ENCODE measurements at places on chromosomes 16 and 17.

DNA sequence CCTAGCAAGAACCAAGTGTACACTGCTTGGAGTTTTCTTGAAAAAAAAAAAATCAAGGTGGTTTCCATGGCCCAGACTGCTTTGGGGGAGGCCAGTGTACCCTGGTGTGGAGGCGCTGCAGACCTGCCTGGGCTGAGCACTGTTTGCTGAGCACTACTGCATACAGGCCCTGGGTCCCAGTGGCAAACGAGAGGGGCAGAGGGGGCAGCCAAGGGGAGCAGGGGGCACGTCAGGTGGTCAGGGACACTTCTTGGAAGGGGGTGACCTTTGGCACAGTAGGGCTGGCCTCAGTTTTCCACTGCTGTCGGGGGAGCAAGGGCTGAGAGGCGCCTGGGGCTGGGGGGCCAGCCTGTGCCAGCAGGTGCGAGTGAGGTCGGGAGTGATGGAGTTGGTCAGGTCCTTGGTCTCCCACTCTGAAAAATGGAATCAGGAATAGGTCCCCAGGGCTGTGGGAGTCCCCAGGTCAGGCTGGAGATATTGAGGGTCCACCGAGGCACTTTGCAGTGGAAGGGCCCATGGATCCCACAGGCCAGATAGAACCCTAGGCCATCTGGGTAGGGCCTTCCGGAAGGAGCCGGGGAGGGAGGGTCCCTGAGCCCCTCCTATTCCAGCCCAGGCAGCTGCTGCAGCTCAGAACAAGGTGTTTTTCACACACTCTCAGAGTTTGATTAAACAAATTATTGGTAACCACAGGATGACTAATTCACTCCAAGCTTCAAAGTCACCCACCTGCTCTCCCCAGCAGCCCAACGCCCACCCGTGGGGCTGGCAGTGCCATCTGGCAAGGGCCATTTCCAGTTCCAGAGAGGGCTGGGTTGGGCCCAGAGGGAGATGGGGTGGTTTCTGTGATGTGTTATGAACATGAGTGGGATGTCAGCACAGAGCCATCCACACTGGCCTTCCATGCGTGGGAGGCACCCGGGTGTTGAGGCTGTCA lies 3.5 kb downstream of the ZFPM1 start:
- no peak for DNase-seq

GRCh38 chr17:76982408-76983074 lies 114.3 kb downstream of the MGAT5B start:
- no peak for DNase-seq

- no peak for DNase-seq
Measured at GRCh38 chr17:67420994-67421393, 43.9 kb downstream of the PITPNC1 start.

- DNase-seq, result no peak
Measured at GRCh38 chr17:80485846-80486245, 9.4 kb upstream of the NPTX1 start.

DNA sequence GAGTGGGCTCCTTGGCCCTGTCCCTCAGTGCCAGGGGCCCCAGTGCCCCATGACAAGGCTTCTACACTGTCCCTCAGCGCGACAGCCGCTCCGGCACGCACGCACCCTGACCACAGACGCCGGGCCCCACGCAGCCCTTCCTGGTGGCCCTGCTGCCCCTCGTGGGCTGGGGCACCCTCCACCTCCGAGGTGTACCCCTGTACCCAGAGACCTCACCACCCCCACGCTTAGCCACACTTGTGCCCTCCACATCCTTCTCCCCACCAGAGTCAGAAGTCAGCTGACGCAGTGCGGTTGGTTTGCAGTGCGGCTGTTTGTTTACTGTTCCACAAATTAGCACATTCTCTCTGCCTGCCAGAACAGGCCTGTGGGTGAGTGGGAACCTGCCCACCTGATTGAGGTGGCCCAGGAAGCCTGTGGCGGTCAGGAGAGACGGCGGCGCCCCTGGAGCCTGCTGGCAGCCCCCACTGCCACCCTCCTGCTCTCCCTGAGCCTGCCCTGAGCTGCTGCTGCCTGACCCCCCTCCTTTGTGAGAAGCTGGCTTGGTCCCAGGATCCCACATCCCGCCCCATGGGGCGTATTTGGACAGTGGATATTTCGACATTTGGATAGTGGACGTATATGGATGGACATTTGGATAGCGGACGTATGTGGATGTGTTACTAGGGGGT lies 38.0 kb upstream of the CDH15 start:
- DNase-seq, result no peak

- DNase-seq, result no peak
Measured at GRCh38 chr16:30533146-30533522, 1.5 kb downstream of the ZNF747 start.

GRCh38 chr16:819336-820043 lies 19.0 kb upstream of the GNG13 start:
- DNase-seq, result no peak

- no peak for DNase-seq
Measured at GRCh38 chr17:8735336-8735939, 9.2 kb downstream of the CCDC42 start.

DNA sequence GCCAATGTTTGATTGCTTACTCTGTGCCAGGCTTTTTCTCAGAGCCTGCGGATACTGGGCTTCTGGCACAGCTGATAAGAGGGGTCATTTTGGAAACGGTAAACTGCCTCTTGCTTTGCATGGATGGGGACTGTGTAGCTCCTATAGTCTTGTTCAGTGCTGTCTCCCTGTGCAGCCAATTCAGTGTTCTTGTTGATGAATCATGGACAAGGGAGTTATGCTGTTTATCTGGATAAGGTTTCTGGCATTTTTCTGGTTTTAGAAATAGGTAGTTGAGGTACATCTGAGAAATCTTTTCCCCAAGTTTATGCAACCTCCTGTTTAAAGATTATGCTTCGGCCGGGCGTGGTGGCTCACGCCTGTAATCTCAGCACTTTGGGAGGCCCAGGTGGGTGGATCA lies 16.7 kb upstream of the TANGO6 start:
- DNase-seq, result no peak

GRCh38 chr17:20045476-20045875 lies 36.3 kb downstream of the SPECC1 start:
- DNase-seq, result no peak

GRCh38 chr17:81242421-81243332 lies 3.6 kb downstream of the NDUFAF8 start:
- no peak for DNase-seq

GRCh38 chr17:5478992-5479391 lies 7.0 kb downstream of the DERL2 start:
- no peak for DNase-seq

- DNase-seq, result no peak
Measured at GRCh38 chr16:5852151-5852550, 754.6 kb upstream of the EEF2KMT start.

GRCh38 chr17:20216154-20216815 lies 207.1 kb downstream of the SPECC1 start:
- no peak for DNase-seq

GRCh38 chr17:67245694-67246402 lies 852 bp upstream of the HELZ start:
- DNase-seq, result no peak

GRCh38 chr17:49497148-49498028 lies 2.3 kb downstream of the NGFR start:
- DNase-seq, result no peak

- no peak for DNase-seq
Measured at GRCh38 chr17:8417806-8418205, 17.9 kb upstream of the NDEL1 start.

- no peak for DNase-seq
Measured at GRCh38 chr17:80929449-80929848, 62.2 kb upstream of the CHMP6 start.

GRCh38 chr16:31875112-31875803 lies 1.7 kb downstream of the ZNF267 start:
- DNase-seq, result no peak

DNA sequence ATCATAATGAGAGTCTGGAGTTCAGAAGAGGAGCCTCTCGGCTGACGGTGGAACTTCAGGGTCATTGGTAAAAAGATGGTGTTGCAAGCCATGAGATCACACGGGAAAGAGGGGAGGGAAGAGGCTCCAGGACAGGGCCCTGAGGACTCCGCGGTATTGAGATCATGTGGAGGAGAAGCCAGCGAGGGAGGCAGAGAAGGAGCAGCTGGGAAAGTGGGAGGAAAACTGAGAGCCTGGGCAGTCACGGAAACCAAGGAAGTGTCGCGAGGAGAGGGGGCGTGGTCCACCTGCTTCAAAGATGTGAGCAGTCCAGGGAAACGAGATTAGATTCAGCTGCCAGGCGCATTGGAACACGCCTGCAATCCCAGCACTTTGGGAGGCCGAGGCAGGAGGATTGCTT lies 27.7 kb upstream of the SBK1 start:
- no peak for DNase-seq

DNA sequence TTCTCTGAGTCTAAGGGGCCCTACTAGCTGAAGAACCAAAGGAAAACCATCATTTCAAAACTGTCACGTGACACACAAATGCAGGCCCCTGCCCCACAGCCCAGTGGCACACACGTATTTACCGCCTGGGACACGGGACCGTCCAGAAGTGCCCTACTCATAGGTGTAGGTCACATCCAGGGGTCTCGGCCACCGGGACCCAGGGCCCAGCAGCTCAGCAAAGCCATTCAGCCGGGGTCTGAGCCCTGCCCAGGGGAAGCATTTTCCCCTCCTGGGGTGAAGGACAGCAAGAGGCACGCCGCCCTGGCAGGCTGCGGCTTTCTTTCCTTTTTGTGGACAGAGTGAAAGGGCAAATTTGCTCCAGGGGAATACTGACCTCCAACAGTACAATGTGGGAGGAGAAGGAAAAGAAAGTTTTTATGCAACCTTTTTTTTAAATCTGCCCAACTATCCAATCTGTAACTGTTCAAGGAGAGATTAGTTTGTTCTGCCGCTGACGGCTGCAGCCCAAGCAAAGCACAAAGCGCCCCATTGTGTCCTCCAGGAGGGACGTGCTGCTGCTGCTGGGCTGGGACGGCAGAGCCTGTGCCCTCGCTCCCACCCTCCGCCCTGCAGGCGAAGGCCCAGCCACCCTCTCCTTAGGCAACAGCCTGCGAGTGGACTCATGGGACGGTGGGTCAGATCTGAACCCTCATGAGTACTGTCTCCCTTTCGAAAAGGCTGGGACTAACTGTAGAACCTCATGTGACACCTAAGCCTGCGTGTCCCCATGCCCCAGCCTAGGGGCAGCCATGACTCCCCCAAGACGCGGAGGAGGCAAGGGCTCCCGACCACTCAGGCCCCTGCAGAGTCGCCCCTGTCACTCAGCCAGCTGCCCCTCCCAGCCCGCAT lies 21.3 kb downstream of the SLC7A5 start:
- no peak for DNase-seq

- DNase-seq, result no peak
Measured at GRCh38 chr17:55585629-55586028, 74.4 kb upstream of the SMIM36 start.

DNA sequence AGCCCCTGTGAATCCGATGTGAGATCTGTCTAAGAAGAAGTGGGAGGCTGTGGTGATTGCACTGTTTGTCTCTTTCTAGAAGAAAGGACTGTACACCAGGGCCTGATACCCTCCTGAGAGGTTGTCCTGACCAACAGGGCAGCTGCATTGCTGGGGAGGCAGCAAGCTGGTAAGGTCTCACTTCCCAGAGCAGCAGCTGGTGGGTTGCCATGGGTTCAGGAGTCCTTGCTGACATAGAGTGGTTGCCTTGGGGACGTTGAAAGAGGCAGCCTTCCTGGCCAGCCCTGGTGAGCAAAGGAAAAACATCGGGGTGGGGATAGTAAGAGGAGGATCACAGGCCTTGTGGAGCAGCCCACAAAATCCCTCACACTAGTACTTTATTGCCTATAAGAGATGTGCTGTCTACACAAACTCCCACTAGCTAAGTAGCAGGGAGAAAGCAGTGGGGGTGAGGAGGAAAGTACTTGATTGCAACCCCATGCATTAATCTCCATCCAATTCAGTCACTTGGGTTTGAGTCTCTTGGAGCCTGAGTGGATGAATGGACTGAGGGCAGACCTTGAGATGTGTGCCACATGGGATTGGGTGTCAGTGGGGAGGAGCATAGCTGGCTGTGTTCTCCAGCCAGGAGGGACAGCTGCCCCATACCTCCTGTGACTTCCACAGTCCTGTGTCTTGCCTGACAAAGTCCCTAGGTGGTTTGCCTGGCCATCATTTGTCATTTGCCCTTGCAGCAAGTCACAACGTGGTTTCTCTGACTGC lies 143.8 kb upstream of the RPL38 start:
- DNase-seq, result no peak

DNA sequence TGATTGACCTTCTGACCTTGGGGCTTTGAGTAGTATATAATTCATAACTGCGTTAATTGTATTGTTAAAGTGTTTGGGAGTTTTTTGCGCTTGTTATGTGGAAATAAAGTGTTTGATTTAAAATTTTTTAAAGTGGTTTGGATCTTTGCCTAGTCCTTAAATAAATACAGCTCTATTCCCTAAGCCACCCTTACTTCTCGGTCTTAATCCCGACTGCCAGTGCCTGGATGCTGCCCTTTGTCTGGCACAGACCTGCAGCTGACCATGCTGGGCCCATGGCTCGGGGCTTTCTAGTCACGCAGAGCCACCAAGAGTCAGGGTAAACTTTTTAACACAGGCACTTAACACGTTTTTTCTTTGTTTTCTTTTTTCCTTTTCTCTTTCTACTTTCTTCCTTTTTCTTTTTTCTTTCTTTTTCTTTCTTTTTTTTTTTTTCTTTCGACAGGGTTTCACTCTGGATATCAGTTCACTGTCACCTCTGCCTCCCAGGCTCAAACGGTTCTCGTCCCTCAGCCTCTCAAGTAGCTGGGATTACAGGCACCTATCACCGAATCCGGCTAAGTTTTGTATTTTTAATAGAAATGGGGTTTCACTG lies 19.6 kb upstream of the SLC5A11 start:
- DNase-seq, result no peak

GRCh38 chr16:81513204-81514040 lies 68.8 kb downstream of the CMIP start:
- no peak for DNase-seq

DNA sequence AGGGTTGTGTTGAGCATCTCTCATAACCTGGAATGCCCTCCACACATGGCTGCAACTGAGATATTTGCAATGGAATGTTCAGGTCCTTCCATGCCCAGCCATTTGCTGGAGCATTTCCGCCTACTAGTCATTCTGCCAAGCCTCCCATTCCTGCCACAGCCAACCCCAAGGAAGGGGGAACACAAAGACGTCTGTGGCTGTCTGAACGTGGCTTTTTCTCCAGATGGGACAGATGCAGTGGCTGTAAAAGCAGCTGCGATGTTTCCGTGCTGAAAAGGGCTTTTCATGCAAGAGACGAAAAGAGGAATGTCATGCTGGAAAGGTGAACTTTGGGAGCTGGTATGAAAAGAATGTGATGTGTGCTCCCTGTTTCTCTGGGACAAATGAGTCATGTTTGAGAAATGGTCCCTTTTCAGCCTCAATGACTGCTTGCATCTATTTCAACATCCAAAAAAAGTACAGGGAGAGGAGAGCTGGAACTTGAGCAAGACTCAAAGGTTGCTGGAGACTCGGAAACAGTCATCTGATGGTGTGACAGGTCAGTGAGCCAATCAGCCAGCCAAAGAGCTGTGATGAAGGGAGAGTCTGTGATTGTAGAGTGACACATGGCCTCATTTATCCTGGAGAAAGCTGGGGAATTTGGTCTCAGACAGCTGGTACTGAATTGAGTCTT lies 208.9 kb downstream of the SHISA9 start:
- DNase-seq, result no peak
